Posterior vena cava (tissue), 2 donors: ENCODE measurements at places on chromosomes 5 and 9. TPM values are rescaled to one million over a fixed set of nuclear protein-coding genes. Genes with fewer than 3 reads are reported as not detected.

TMC1 gene
- 1.00 TPM for total RNA-seq

DNA sequence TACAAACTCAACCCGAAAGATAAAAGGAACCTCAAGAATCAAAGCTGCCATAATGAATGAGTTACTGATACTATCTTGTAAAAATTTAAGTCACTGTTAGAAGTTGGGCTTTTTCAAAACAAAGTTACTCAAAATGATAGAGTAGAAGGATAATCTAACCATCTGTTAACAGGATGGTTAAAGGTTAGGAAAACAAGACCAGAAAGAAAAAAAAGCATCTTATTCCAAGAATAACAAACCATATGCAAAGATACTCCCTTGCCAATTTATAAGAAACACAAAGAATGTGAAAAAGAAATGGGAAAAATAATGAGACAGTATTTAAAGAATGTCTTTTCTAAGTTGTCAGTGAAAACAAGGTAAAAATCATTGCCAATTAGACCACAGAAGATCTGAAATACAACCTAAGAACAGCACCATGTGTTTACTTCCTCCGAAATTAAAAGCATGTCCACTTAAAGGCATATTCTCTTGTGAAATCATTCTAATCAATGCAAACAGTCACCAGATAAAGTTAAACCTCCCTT, 51.2 kb downstream of the STRBP start:
- no peak for DNase-seq

MAMDC2 gene
- 13.4 TPM for total RNA-seq

IL17B gene
- total RNA-seq = 15.2 TPM

GRCh38 chr9:113301548-113301947, 1.6 kb downstream of the RNF183 start:
- no peak for DNase-seq

- no peak for DNase-seq
Observed at GRCh38 chr5:88245241-88245892, 23.3 kb downstream of the TMEM161B start.

DNM1 gene
- total RNA-seq = 19.0 TPM

- no peak for DNase-seq
Observed at GRCh38 chr9:130118841-130119518, 53.2 kb upstream of the NCS1 start.
